H4 (cell line): ENCODE measurements at places on chromosomes 4 and X. TPM values are rescaled to one million over a fixed set of nuclear protein-coding genes. Genes with fewer than 3 reads are reported as not detected.

DNA sequence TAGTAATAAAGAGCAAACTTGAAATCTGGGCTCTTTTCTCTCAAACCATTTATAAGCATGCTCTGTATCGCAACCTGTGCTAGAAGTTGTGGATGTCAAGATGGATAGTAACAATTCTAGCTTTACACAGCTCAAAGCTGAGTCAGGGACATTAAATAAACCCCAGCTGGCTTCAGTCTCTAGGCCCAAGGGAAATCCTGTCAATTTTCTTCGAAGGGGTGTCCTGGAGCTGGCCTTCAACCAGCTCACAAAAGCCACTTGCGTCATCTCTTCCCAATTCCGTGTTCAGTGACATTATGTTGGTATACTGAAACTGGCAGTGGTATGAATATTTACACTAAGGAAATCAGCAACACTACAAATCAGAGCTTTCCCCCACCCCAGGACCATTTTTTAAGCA, 89.8 kb upstream of the PRKG2 start:
- DNase-seq, result no peak

The MAGED4 gene
- total RNA-seq, result 6.2 and 17.3 TPM in 2 replicates

The ANOS1 gene
- total RNA-seq, result 4.1 and 6.6 TPM in 2 replicates

- peak; percentile 8 for DNase-seq
Observed at GRCh38 chrX:13373431-13374187, 53.8 kb upstream of the ATXN3L start.
